ENCODE measurements at places on chromosomes 3 and 15.

DNA sequence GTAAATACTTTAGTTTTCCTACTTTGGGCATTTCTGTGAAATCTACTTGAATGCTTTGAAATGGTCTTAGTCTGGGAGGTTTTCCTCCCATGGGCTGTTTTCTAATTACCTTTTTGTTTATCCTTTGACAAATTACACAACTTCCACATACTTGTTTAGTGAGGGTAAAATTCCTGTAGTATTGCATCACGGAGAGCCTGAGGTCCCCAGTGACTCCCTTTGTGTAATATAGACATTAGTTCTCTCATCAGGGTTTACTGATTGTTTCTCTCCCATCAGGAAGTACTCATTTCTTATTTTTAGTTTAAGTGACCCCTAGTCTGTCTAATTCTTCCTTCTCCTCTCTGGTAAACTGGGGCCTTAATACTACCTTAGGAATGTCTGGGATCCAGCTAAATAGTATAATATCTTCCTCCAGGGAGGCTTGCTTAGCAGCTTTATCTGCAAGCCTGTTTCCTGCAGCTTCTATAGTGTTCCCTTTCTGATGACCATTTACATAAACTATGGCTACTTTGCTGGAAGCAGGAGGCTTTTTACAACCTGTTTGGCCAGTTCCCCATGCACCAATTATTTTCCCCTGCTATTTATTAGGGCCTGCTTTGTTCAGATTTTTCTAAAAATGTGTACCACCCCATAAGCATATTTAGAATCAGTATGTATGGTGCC lies 87.2 kb upstream of the XCR1 start:
- no peak for DNase-seq

- DNase-seq: no peak
These were observed 109.1 kb downstream of the LPP start for GRCh38 chr3:188262913-188263683.

GRCh38 chr3:63344661-63345060 lies 66.6 kb downstream of the SYNPR start:
- DNase-seq: no peak

GRCh38 chr3:81502236-81502635 lies 259.2 kb downstream of the GBE1 start:
- no peak for DNase-seq

GRCh38 chr3:77325702-77326101 lies 285.8 kb downstream of the ROBO2 start:
- no peak for DNase-seq

- DNase-seq: no peak
These were observed 21.7 kb downstream of the SEMA3G start for GRCh38 chr3:52423173-52423572.

GRCh38 chr15:66723826-66724731 lies 22.0 kb downstream of the SMAD6 start:
- no peak for DNase-seq

DNA sequence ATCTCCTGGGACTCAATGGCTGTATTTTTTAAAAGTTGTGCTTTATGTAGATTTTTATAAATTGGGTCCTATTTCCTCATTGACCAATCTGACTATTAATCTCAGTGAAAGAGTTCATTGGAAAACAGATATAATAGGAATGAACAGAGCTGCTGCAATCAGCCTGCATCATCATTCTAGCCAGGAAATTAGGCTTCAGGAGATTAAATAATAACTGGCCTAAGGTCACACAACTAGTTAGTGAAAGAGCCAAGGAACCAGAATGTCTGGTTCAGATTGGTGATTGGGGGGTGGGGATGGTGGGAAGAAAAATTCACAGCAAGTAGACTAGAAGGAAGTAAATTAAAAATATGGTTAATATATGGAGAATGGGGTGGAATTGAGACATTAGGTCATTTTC lies 180.9 kb upstream of the ROPN1 start:
- DNase-seq: no peak

DNA sequence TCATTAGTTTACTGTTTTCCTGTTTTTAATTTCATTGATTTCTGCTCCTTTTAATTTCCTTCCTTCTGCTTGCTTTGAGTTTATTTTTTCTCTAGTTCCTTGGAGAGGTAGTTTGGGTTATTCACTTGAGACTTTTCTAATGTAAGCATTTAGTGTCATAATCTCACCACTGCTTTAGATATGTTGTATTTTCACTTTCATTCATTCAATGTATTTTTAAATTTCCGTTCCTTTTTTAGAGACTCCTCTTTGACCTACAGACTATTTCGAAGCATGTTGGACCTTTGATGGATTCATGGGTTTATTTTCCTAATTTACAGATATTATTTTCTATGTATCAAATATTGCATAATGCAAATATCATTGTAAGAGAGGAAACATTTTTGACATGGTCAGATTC lies 23.3 kb downstream of the KLHL18 start:
- DNase-seq: no peak

DNA sequence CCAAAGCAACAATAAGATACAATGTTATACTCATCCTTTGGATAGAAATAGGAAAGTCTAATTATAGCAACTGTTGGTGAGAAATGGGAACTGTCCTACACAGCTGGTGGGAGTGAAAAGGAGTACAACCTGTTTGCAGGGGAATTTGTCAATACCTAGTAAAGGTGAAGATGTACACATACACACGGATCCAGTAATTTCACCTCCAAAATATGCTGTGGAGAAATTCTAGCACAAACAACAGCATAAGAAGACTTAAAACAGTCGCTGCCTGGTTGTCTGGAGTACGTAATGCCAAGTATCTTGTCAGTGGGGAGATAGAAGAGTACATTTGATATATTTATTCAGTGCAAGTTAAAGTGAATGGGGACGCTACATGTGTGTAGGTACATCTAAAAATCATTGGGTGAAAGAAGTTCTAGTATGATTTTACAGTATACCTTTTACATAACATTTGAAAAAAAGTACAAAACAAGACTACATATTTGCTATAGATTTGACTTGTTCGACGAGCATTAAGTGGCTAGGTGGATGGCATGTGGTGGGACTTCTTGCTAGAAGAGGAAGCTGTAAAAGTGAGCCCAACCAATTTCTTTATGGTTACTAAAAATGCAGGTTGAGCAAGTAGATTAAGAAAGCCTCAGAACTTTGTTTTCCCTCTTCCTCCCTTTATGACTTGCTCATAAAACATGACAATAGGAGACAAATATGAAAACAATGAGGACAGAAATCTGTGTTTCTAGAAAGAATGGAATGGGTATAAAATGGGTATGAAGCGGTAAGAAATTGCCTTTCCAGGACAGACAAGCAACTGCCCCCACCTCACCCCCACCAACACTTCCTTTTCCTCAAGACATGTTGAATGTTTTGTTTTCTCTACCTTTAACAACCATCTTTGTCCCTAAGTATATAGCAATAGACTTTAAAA lies 50.2 kb upstream of the CCR4 start:
- DNase-seq: no peak

DNA sequence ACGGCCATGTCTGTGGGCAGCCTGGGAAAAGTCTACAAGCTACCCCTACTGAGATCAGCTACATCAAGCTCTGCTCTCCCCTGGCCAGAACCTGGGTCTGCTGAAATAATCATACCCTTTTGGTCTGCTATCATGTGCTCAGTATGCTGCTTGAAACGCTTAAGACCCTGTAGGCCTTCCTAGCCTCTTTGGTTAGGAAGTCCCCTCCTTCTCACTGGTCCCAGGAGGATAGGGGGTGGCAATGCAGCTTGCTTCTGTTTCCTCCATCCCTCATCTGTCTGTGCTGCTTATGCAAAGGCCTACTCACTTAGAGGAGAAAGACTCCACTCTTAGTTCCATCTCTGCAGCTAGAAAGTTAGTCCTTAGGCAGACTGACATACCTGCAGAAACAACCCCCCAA lies 118.2 kb upstream of the RASGRP1 start:
- DNase-seq: no peak

Measured in stimulated activated CD4-positive, alpha-beta T cell treated with anti-CD3 and anti-CD28 coated beads, Interleukin-2, amount 100 ng/mL, for 24 hours (primary cell).